ENCODE measurements at places on chromosomes 7 and 10.

- no peak for DNase-seq
These were observed 114.4 kb upstream of the AFAP1L2 start for GRCh38 chr10:114518401-114519305.

DNA sequence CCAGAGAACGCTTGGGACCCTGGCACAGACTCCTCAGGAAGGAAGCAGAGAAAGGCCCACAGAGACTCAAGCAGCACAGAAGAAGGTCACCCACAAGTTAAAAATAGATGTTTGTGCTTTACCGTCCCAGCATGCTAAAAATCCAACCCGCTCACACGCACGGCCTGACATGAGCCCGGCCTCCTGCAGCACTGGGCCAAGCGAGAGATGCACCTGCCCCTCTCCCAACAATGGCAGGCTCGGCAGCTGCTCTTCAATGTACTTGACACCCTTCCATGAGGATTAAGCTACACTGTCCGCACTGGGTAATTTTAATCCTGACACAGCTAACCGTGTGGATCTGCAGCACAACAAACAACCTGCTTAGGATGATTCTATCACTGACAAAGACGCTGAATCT, 9.3 kb downstream of the DIP2C start:
- DNase-seq, result no peak

- DNase-seq, result no peak
These were observed 6.7 kb upstream of the KLRG2 start for GRCh38 chr7:139490130-139490529.

- DNase-seq, result no peak
These were observed 109.6 kb upstream of the MTPN start for GRCh38 chr7:136086712-136087111.

DNA sequence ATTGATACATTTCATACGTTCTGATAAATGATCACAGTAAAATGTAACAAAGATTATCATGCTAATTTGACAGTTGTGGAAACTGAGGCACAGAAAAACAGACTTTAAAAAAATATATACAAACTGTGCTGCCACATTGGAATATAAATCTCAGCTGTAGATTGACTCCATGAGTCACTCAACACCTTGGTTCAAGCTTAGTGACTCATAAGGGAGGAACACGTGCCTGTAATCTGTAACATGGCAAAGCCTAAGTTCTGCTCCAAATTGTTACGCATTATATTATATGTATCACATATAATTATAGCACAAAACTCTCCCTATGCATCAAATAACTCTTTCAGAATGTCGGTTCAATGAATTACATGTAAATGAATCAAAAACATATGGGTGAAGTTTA, 1047.5 kb downstream of the GATA3 start:
- no peak for DNase-seq

- DNase-seq, result no peak
These were observed 207.0 kb upstream of the PPP2R2D start for GRCh38 chr10:131693766-131694165.

GRCh38 chr7:137587326-137587725, 243.8 kb upstream of the PTN start:
- DNase-seq, result no peak

DNA sequence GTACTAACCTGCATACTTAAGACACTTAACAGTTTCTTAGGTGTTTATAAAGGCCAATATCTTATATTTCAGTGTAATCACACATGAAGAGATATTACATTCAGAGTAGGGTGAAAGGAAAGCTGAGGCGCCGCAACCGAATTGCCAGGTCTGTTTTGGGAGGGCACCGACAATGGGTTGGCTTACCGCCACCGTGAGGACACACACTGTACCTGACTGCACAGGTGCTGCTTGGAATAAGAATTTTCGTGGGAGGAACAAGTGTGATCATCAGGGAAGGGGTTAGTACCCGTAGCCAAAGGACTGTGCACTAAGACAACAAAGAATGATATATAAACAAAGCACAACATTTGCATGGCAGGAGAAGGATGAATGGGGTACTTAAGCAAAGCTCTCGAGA, 591.8 kb downstream of the SUGCT start:
- DNase-seq, result no peak

- peak; percentile 55 for DNase-seq
These were observed 863 bp downstream of the CCNY start for GRCh38 chr10:35336921-35337823.

DNA sequence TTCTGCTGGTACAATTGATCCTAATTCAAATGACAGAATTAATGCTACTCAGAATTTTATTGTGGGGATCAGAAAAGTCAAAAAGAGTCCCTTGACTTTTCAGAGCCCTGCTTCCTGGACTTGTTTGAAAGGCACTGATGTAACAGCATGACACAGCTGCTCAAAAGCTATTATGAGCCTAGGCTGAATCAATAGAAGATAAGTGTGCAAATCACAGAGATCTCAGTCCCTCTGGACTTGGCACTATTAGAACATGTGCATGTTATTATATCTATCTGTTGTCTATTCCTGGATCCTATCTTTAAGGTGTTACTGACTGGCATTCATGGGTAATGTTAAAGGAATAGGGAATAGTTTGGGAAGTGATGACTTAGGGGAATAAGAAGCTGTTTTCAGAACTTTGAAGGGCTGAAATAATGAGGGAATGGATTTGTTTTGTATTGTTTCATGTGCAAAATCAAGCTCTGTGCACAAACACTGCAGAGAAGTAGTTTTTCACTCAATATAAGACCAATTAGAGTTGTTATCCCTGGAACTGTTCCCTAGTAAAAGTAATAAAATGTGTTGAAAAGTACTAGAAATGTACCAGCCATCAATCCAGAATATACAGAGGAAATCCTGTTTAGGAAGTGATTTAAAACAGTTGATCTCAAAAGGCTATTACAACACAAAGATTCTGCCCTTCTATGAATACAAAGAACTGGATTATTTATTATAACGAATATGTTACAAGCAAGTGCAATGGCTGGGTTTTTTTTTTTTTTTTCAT, 814.9 kb upstream of the C7orf33 start:
- no peak for DNase-seq

DNA sequence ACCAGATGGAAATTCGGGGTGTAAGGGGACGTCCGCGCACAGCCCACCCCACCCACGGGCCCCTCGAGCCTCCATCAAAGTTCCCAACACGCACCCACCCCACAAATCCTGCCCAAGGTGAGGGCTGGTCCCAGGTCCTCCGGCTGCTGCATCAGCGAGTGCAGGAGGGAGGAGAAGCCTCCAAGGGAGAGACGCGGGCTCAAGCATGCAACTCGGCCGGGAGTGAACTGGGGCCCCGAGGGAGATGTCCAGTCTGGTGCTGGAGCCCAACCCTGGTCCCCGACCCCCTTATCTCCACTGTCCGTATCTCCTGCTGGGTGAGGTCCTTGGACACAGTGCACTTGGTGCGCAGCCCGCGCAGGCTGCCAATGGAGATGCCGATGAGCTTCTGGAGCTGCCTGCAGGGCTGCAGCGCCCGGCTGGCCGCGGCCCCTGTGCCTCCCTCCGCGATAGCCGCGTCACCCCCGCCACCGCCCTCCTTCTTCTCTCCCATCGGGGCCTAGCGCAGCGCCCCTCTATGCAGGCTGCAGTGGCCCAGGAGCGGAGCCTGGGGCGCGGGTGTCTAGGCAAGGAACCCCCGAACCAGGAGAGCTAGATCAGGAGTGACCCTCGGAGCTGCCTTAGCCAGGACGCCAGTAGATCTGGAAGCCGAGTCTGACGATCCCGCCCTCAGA, 489.2 kb downstream of the ZNF33B start:
- no peak for DNase-seq

GRCh38 chr10:72754275-72755032, 62.5 kb downstream of the MCU start:
- DNase-seq, result no peak

DNA sequence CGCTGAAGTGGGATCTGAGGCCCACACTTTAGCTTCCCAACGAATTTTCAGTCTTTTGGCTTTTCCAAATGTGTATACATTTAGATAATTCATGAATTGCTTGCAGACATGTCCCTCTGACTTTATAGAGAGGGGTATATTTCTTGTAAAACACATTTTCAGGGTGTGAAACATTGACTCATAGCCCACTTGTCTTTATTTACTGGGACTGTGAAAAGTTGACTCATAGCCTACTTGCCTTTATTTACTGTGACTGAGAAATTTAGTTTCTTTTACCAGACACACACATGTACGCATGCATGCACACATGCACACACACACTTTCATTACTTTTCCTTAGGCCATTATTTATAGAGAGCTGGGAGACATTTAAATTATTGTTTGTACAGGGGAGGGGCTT, 79.1 kb downstream of the VTI1A start:
- no peak for DNase-seq

DNA sequence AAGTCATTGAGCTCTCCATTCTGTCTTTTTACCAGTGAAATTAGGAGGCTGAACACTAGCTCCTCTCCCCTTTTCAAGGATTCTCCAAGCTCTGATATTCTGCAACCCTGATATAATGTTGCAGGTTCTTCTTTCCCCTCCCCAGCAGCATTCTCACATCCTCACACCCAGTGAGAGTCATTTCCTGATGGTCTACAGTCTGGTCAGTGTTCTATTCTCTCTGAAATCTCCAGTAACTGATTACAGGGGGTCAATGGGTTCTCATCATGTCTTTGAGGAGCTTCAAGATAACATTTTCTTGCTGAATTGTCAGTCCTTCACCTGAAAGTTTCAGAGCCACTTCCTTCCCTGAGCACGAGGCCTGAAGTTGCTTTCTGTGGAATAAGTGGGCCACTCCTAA, 299.4 kb downstream of the PTEN start:
- DNase-seq, result no peak
